ENCODE measurements at places on chromosomes 6 and 20.

- DNase-seq = no peak
Measured at GRCh38 chr20:34663213-34663943, 13.5 kb downstream of the PIGU start.

- DNase-seq = no peak
Measured at GRCh38 chr6:3912361-3913076, 63.3 kb downstream of the FAM50B start.

- no peak for DNase-seq
Measured at GRCh38 chr6:23170049-23170448, 600.7 kb downstream of the HDGFL1 start.

GRCh38 chr6:131867744-131868143 lies 59.9 kb downstream of the ENPP1 start:
- no peak for DNase-seq

GRCh38 chr6:81938014-81938856 lies 185.8 kb upstream of the TENT5A start:
- no peak for DNase-seq

- DNase-seq = no peak
Measured at GRCh38 chr6:134299236-134299635, 18.7 kb downstream of the SGK1 start.

- DNase-seq = no peak
Measured at GRCh38 chr20:56422076-56422823, 10.2 kb downstream of the CASS4 start.

DNA sequence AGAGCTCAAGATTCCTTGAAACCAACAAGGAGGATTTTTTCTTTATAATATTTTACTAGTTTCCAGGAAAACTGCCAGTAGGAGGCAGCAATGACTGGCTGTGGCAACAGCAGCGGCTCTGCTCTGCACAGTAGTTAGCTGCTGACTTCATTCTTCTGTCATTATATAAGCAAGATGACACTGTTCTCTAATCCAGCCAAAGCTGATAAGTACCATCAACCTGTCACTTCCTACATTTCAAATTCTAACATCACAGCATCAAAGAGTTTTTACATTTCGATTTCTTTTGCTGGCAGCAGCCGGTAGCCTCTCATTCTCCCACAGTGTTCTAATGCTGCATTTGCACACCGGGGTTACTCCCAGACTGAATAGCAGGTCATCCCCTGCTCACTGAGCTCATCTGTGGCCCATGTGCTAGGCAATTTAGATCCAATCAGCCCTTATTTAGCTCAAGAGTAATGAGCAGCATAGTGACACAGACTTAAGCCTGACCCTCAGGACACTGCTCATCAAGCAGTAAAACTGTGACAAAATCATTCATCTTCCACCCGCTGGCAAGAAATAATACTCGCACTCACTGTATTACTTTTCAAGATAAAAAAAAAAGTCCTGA lies 67.8 kb downstream of the MMS22L start:
- no peak for DNase-seq

DNA sequence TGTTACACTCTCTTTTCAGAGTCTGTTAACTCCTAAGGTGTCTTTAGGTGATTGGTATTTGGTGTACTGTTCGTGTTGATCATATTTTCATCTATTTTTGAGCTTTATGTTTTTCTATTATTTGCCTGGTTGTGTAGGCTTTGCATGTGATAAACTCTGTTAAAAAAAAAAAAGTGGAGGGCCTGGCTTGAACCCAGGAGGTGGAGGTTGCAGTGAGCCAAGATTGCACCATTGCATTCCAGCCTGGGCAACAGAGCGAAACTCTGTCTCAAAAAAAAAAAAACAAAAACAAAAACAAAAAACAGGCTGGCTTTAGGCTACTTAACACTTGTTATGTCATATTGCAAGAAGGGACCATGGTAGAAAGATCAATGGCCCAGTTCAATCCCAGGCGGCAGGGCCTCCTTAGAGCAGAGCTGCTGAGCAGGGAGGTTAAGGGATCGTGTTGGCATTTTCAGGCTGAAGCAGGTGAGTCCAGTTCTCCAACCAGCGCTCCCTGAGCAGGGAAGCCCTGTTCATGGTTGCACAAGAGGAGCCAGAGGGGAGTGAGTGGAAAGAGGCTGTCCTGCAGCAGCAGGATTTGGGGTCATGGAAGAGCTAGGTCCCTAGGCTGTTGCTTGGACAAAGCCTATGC lies 8.5 kb downstream of the PYGB start:
- DNase-seq = no peak

GRCh38 chr6:41216616-41217015 lies 11.5 kb upstream of the TREML4 start:
- no peak for DNase-seq

- DNase-seq = no peak
Measured at GRCh38 chr6:16135066-16135465, 6.2 kb downstream of the MYLIP start.

DNA sequence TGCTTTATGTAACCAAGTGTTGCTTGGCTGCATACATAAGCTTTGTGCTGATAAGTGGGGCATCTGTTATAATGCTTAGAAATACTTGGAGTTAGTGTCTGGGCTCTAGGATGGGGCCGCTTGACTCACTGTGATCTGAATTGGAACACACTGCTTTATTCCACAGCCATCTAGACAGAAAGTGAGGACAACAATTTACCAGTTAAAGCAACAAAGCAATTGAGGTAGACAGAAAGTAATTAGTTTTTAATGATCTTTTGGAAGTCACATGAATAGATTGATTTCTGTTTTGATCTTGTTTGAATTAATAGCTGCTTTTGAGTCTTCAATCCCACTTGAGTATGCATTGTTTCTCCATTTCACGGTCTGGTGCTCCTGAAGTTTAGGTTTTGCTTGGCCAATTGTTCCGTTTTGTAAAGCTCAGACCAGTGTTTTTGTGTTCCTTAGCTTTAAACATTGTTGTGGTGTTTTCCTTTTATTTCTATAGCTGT lies 157.5 kb downstream of the TRMT11 start:
- DNase-seq = no peak

DNA sequence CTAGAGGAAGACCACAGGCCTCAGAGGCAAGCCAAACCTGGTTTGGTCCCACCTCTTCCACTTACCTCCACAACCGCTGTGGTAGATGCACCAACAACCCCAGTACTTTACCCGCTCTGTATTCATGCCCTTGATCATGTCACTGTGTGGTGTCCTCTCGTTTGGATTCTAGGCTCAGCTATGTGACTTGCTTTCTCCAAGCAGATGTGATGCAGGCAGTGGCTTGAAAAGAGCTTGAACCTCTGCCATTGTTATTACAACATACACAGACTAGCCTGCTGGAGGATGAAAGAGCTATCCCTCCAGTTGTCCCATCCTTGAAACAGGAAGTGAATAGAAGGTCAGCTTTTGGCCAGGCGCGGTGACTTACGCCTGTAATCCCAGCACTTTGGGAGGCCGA lies 147.7 kb downstream of the ZNF217 start:
- no peak for DNase-seq

GRCh38 chr6:144497650-144498049 lies 212.5 kb downstream of the UTRN start:
- DNase-seq = no peak

DNA sequence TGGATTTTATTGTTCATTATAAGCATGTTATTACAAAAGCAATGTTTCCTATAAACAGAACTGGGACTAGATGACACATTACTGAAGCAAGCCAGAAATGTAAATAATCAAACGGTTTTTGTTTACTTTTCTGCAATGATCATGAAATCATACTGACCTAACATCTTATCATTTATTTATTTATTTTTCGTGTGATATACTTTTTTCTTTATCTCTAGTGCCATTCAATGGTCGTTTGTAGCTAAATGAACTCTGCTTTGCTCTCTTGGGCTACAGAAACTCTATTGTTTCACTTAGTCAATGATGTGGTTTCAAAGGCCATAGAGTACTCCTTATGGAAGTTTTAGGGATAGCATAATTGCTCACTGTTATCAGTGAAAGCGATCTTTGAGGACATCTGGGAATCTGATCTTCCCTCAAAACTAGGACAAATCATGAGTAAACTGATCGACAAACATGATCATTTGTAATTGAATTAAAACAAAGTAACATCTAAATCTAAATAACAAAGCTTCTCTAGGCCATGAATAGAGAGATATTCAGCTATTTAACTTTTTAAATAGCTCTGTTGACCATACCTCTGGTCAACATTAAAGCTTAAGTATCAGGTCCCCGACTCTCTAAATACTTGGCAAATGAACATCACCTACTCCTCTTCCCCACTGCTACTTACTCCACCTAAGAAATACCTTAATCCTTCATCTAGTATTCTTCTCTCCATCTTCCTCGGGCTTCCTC lies 933.4 kb downstream of the TFAP2A start:
- no peak for DNase-seq

DNA sequence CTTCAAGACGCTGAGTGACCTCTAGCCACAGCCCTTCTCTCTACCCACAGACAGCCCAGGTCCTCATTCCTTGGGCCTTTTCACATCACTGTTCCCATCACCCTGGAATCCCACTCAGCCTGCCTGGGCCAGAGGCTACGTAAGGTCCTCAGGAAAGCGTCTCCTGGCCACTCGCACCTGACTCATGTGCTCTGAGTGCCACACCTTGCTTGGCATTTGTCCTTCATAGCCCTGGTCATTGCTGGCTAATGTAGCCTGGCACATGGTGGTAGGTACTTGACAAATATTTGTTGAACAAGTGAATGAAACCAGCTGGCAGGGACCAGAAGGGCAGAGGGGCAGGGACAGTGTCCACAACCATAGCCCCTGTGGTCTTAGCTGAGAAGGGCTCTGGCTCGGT lies 50.6 kb upstream of the FANCE start:
- DNase-seq = no peak

DNA sequence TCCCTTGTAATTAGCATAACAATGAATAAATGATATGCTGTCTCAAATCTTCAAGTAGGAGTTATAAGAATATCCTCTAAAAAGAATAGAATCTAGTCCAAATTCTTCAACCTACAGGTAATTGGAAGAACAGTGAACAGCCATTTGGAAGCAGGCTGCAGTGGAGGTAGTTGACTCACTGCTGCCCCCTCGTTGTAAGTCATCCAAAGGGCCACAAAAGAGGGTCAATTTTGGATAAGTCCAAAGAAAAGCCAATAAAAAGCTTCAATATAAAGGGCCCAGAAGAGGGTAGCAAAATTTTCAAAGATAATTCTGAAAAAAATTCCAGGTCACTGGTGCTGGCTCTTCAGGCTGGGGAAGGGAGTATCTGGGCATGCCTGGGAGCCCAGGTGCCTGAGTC lies 60.8 kb upstream of the SSTR4 start:
- no peak for DNase-seq

Measured in stimulated activated CD8-positive, alpha-beta memory T cell treated with anti-CD3 and anti-CD28 coated beads, Interleukin-15, amount 100 ng/mL, for 4 hours (primary cell).